ENCODE measurements at places on chromosomes 12 and 14.

DNA sequence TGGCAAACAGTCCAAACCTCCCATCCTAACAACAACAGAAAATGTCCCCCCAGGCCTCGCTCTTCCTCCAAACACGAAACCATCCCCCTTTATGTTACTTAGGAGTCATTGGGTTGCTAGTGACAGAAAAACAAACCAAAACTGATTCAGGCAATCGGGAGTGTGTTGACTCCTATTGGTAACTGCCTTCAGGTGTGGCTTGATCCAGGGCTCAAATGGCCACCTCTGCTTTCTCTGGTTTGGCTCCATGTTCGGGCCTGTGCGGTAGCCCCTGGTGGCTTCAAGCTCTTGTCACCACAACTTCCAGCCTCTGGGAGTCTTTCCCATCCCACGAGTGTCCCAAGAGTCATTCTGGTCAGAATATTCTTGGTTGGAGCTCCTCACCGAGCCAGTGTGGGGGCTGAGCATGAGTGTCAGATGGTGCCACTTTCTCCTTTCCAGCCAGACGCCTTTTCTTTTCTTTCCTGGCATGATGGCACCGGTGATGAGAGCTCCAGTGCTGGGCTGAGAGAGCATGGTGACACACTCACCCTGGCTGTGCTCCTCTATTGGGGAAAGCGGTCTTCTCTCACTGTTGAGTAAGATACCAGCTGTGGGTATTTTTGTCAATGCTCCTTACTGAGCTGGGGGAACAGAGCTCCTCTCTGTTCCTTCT is 38.6 kb downstream of the NOC4L start:
- H3K4me1 ChIP-seq = no peaks in the 10 kb centered on the region
- DNase-seq = no peak
- H3K4me3 ChIP-seq = no peak overlapping the region
- H3K27me3 ChIP-seq = peaks cover 32% of the 10 kb centered on the region

DNA sequence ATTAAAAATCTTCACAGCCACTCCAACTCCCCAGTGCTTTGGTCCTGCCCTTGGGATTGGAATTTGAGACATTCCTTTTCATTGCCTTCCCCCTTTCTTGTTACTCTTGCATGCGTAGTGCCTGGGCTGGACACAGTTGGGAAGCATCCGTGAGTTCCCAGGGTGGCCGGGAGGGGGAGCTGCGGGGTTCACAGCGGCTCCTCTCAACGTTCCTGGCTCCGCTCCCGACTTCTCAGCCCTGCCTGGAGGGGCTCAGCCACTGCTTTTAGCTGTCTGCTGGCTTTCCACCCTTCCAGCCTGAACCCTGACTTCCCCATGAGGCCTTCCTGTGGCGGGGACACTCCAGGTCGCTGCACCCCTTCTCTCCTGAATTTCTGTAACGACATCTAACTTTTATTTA is 3.2 kb downstream of the TEX52 start:
- no peak overlapping the region for H3K4me3 ChIP-seq
- no peaks in the 10 kb centered on the region for H3K27me3 ChIP-seq
- H3K4me1 ChIP-seq = peaks cover 24% of the 10 kb centered on the region
- peak; percentile 92 for DNase-seq

DNA sequence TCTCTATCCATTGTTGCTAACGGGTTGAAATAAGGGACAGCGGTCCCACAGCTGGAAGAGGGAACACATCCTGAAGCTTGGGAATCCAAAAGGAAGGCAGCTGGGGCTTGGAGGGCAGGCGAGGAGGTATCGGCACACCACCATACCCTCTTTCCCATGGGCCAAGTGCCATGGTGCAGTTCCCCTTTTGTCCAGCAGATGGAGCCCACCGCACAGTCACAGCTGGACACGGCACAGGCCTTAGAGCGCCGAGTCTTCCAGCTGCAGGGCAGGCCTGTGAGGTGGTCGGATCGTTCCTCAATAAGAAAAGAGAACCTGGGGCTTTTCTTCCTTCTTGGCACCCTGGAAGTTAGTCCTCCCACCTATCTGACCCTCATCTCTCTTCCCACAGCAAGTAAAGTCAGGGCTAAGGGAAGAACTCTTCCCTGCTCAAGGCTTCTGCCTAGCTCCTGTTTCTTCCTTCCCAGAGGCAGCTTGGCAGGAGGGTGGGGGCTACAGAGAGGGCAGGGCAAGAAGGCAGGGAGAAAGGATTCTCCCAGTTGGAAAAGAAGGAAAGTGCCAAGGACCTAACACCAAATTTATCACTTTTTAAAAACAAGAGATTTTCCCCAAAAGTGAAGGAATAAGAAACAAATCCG is 8.6 kb downstream of the PPP1R1A start:
- H3K4me3 ChIP-seq = no peak overlapping the region
- H3K27ac ChIP-seq = no peak overlapping the region
- no peaks in the 10 kb centered on the region for H3K27me3 ChIP-seq
- DNase-seq = peak; percentile 75

- no peak overlapping the region for H3K27ac ChIP-seq
- H3K36me3 ChIP-seq = no peaks in the 10 kb centered on the region
- H3K4me1 ChIP-seq = no peaks in the 10 kb centered on the region
- no peaks in the 10 kb centered on the region for H3K27me3 ChIP-seq
- no peak overlapping the region for H3K4me3 ChIP-seq
- no peak for DNase-seq
Observed at GRCh38 chr12:123132951-123133619, 17.8 kb downstream of the PITPNM2 start.

- no peak overlapping the region for H3K27ac ChIP-seq
- no peak overlapping the region for H3K4me3 ChIP-seq
- no peaks in the 10 kb centered on the region for H3K27me3 ChIP-seq
- no peaks in the 10 kb centered on the region for H3K4me1 ChIP-seq
Observed at GRCh38 chr12:98162906-98163678, 352.3 kb upstream of the TMPO start.

GRCh38 chr12:15272376-15272775 is 49.9 kb upstream of the PTPRO start:
- no peaks in the 10 kb centered on the region for H3K4me1 ChIP-seq
- H3K27me3 ChIP-seq = no peaks in the 10 kb centered on the region
- no peak for DNase-seq
- H3K4me3 ChIP-seq = no peak overlapping the region

- no peaks in the 10 kb centered on the region for H3K36me3 ChIP-seq
- DNase-seq = no peak
- no peaks in the 10 kb centered on the region for H3K27me3 ChIP-seq
- no peaks in the 10 kb centered on the region for H3K4me1 ChIP-seq
- H3K4me3 ChIP-seq = no peak overlapping the region
Observed at GRCh38 chr14:33359288-33359881, 420.7 kb downstream of the NPAS3 start.

DNA sequence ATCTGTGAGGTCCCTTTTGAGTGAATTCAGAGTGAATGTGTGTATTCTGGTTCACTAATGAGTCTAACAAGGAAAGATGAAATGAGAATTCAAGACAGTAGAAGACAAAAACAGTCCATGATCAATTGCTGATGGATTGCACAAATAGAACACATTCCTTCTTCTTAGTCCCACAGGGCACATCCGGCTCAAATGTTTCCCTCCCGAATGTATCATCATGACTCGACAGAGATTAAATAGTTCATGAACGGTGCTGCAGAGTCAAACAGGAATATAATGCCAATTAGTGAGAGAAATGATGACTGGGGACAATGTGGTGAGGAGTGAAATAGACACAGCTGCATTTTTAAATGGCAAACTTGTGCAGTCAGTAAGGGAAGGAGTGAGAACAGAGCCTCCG is 11.5 kb upstream of the SFSWAP start:
- no peaks in the 10 kb centered on the region for H3K4me1 ChIP-seq
- no peak for DNase-seq
- H3K27me3 ChIP-seq = peaks cover 11% of the 10 kb centered on the region

GRCh38 chr12:92619026-92619425 is 83.8 kb upstream of the PLEKHG7 start:
- no peak for DNase-seq
- H3K4me1 ChIP-seq = peaks cover 27% of the 10 kb centered on the region
- no peak overlapping the region for H3K4me3 ChIP-seq
- no peaks in the 10 kb centered on the region for H3K36me3 ChIP-seq

- DNase-seq = no peak
- H3K36me3 ChIP-seq = no peaks in the 10 kb centered on the region
- no peaks in the 10 kb centered on the region for H3K27me3 ChIP-seq
Observed at GRCh38 chr14:32345311-32345791, 16.3 kb downstream of the AKAP6 start.

DNA sequence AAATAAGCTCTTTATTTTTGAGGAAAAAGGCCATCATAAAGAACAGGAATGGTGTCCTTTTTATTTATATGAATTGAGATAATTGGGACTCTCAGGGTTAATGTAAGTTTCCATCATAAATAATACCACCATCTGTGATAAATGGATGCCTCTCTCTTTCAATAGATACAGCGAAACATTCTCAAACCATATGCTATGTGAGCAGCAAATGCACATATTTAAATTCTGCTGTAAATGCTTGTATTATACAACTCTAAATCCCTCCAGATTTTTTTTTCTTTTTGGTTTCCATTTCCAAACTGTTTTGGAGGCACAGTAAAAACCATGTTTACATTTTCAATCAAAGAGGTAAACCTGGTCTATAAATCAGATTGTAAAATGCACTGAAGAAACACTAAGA is 132.3 kb downstream of the TMEM132C start:
- H3K27me3 ChIP-seq = no peaks in the 10 kb centered on the region
- no peaks in the 10 kb centered on the region for H3K4me1 ChIP-seq
- H3K27ac ChIP-seq = no peak overlapping the region
- H3K4me3 ChIP-seq = no peak overlapping the region

DNA sequence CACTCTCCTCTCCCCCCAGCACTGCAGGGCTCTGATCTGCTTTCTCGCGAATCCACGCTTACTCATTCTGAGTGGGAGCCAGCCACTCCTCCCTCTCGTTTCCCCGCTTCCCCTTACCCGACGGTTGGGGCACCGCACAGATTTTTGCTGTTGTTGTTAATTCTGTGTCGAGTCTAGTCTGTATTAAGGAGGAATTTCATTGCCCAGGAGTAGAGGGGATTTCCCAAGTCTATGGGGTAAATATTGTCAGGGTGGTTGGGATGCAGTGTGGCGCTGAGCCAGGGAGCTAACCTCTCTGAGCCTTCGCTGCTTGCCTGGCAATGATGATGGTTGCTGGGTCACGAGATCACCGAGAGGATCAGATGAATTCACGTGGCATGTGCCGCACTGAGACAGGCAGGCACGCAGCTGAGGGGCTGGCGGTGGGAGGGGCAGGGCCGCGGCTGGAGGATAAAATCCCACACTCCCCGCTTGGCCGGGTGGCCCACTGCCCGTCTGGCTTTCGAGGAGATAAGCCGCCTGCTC is 18.5 kb downstream of the NCOR2 start:
- no peaks in the 10 kb centered on the region for H3K27me3 ChIP-seq
- H3K27ac ChIP-seq = peak overlapping the region; percentile 23

- H3K4me3 ChIP-seq = no peak overlapping the region
- no peaks in the 10 kb centered on the region for H3K36me3 ChIP-seq
- no peaks in the 10 kb centered on the region for H3K4me1 ChIP-seq
Observed at GRCh38 chr14:54127526-54127925, 170.9 kb upstream of the BMP4 start.

GRCh38 chr14:103556946-103557758 is 5.3 kb downstream of the BAG5 start:
- no peak for DNase-seq
- H3K27me3 ChIP-seq = no peaks in the 10 kb centered on the region
- no peak overlapping the region for H3K27ac ChIP-seq
- H3K36me3 ChIP-seq = peaks cover 35% of the 10 kb centered on the region
- peaks cover 15% of the 10 kb centered on the region for H3K4me1 ChIP-seq

DNA sequence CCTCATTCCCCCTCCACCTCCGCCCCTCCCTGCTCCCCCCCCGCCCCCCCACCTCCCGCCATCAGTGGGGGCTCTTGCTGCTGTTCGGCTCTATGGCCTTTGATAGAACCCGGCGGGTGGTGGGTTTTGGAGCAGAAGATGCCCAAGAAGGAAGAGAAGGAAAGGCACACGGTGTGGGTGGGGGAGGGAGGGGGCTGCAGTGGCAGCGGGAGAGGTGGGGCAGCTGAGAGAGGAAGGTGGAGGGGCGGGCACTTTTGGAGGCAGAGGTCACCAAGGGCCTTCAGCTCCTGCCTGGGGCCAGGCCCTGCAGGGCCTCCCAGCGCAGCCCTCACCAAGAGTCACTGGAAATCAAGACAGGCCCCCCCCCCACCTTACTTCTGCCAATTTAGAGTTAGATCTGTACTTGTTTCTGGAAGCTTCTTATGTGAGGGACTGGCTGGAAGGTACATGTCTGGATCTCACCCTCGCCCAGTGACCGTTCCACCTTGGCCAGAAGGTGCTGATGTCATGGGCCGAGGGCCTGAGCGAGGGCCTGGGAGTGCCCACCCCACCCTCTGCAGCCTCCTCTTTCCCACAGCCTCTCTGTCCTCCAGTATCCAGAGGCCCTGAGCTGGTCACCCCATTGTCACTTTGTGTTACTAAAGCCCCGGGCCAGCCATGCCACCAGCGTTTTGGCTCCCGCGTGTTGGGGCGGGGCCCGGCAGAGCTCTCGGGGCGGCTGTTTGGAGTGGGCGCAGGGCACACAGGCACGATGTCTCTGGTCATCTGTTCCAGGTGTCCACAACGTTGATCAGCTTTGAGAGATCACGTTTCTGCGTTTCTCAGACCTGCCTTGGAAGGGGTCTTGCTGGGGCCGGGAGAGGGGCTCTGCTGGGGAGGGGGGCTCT is 153.9 kb downstream of the KIF26A start:
- no peaks in the 10 kb centered on the region for H3K27me3 ChIP-seq
- no peak overlapping the region for H3K4me3 ChIP-seq
- no peaks in the 10 kb centered on the region for H3K36me3 ChIP-seq
- no peak overlapping the region for H3K27ac ChIP-seq
- DNase-seq = no peak
- no peaks in the 10 kb centered on the region for H3K4me1 ChIP-seq

DNA sequence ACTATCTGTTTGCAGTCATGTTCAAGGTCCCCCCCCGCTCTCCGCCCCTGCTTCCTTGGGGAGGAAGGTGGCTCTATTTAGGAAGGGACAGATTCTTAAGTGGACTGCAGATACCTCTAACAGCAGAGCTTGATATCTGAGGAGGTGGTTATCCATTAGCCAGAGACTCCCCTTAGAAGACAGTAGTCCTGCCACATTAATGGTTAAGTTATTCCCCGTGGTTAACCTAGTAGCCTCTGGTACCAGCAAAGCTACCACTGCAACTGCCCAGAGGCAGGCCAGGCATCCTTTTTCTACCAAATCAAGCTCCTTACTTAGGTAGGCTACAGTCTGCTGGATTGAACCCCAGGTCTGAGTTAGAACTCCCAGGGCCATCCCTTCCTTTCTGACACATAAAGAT is 162.1 kb upstream of the AVPR1A start:
- no peak for DNase-seq
- H3K27ac ChIP-seq = no peak overlapping the region
- no peaks in the 10 kb centered on the region for H3K36me3 ChIP-seq
- peaks cover 15% of the 10 kb centered on the region for H3K4me1 ChIP-seq
- H3K27me3 ChIP-seq = no peaks in the 10 kb centered on the region
- no peak overlapping the region for H3K4me3 ChIP-seq

GRCh38 chr12:111171345-111171744 is 197.6 kb downstream of the PHETA1 start:
- peaks cover 49% of the 10 kb centered on the region for H3K27me3 ChIP-seq
- H3K36me3 ChIP-seq = no peaks in the 10 kb centered on the region
- H3K27ac ChIP-seq = no peak overlapping the region
- no peak for DNase-seq
